Mucosa of gallbladder (tissue), 1 donor: ENCODE measurements at places on chromosomes 16 and 17. TPM values are rescaled to one million over a fixed set of nuclear protein-coding genes. Genes with fewer than 3 reads are reported as not detected.

The INCA1 gene
- total RNA-seq: 1.4 TPM

GRCh38 chr17:57860414-57860999 lies 10.7 kb upstream of the MRPS23 start:
- no peak for DNase-seq

The STAT5A gene
- 30.8 TPM for total RNA-seq

- DNase-seq: no peak
Measured at GRCh38 chr16:84884596-84885341, 65.0 kb downstream of the CRISPLD2 start.

The LUC7L3 gene
- total RNA-seq: 117 TPM

DNA sequence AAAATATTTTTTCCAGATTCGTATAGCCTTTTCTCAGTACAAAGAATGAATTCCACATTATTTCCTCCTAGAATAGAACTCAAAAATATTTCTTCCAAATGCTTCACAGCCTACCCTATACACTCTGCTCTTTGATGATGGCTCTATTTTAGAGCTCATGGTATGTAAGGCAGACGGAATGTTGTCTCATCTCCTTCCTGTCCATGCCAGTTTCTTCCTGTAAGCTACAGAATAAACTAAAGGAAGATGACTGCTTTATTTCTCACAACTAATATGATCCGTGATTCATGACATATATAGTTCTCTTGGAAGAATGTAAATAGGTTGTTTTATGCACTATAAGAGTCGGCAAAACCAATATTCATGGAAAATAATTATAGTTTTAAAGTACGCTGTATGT lies 723.1 kb downstream of the CDH11 start:
- no peak for DNase-seq

The FBXO31 gene
- total RNA-seq: 36.7 TPM

DNA sequence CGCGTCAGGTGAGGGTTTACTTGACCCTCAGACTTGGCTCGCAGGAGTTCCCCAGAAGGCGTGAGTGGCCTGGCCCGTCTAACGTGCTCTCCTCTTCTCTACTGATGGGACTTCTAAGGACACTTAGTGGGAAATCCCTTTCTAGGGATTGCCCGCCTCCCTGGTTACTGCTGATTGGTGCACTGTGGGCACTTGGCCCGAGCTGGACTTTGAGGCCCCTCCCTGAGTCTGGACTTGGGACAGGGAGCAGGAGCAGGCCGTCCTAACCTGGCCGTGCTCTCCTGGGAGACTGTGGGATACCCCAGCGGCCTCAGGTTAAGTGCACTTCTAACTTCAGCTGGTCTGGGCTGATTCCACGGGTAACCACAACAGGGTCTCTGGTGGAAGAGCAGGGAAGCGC lies 14.7 kb downstream of the IFT140 start:
- DNase-seq: no peak

DNA sequence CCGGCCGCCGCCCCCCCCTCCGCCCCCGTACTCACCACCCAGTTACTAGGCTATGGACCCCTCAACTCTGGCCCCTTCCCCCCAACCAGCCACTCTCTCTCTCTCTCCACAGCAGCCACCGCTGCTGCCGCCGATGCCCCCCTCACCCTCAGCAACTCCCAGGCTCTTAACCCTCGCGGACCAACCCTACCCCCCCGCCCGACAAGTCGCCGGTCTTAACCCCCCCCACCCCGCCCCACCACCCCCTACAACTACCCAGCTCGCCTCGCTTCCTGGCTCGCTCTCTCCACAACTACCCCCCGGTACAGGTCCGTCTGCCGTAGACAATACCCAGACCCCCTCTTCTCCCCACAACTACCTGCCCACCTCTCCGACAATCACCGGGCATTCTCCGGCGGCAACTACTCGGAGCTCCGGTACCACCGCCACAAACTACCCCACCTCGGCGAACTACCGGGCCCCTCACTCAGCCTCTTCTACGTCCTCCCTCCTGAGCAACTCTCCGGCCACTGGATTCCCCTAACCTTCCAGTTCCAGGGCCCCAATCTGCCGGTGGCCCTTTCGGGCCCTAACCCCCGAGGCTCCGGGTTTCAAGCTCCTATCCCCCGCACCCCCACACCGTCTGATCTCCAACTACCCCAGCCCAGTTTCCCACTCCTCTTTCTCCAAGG lies 702 bp downstream of the PHF23 start:
- DNase-seq: no peak

DNA sequence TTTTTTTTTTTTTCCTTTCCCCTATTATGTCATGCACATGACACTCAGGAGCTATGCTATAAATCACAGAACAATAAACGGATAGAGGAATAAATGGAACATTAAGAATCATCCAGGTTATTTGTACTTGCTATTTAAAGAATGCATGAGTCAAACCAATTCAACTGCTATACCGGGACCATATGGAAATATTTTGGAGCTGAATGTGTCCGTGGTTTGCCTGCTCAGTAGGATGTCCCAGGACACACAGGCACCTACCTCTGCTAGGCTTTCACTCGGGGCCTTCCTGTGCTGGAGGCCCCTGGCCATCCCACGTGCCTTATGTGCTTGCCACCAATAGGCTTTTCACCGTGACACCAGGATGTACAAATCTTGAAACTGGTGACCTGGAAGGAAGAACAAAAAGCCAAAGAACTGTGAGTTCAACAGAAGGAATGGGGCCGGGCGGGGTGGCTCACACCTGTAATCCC lies 15.3 kb upstream of the SEC14L1 start:
- no peak for DNase-seq

The SPN gene
- 9.0 TPM for total RNA-seq

The IL34 gene
- 3.5 TPM for total RNA-seq

DNA sequence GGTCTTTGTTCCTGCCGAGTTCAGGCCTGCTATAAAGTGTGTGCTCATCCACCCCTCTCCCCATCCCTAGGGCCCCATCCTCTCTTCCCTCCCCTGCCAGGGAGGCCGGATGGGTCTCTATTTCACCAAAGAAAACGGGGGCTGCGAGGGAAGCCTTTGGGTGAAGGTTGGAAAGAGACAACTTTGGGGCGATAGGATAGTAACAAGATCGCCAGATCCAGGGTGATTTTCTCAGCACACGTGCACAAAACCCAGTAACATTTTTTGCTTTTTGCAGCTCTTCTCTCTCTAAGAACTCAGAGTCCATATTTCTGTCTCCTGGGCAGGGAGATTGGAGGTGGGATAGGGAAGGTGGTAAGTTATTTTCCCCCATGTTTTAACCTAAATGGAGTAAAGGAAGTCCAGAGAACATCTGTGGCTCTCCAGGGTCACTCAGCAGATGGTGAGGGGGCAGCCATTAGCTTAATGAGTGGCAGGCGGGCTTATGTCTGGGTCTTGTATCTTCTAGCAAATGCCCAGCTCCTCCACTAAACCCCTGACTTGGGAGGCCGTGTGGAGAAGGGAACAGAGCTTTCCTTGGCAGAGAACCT lies 6.9 kb downstream of the CCR7 start:
- DNase-seq: no peak

The ITGB3 gene
- total RNA-seq: 10.6 TPM

GRCh38 chr17:67863624-67864247 lies 38.4 kb downstream of the BPTF start:
- no peak for DNase-seq

DNA sequence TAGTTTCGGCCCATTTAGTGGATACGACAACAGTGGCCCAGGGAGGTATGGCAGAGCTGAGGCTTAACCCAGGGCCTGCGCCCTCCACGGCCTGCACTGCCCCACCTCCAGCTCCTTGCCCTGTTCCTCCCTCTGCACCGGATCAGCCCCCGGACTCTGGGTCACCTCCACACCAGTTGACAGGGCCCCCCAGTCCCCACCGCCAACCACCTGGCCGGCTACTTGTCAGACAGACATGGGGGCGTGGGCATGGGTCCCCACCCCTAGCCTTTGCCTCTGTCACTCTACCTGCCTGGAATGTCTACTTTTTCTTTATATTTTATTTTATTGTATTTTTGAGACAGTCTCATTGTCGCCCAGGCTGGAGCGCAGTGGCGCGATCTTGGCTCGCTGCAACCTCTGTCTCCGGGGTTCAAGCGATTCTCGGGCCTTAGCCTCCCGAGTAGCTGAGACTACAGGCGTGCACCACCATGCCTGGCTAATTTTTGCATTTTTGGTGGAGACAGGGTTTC lies 3.0 kb upstream of the ACTG1 start:
- no peak for DNase-seq

- peak; percentile 80 for DNase-seq
Measured at GRCh38 chr16:66996324-66996982, 8.1 kb downstream of the CES4A start.

DNA sequence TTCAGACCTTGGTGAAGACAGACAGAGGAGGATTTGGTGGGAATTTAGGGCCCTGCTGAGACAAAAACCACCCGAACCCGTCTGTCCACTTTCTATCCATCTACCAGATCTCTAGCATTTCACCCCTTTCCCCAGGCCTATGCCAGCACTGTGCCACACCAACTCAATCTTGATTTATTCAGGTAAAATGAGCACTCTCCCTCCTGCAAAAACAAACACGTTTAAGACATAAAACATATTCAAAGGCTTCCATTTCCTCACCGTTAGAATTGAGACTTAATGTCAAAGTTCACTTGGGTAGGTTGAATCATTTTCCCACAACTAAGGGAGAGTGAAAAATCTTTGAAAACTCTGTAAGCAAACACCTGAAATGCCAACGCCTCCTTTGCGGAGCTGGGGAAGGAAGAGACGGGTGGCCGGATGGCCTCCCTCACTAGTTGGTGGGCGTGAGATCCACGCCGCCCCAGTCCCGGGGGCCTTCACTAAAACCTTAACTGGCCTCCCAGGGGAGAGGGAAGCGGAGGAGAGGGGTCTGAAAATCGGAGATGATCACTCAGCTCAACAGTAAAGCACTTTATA lies 862 bp downstream of the DCAKD start:
- DNase-seq: no peak

The SLC25A39 gene
- total RNA-seq: 140 TPM

DNA sequence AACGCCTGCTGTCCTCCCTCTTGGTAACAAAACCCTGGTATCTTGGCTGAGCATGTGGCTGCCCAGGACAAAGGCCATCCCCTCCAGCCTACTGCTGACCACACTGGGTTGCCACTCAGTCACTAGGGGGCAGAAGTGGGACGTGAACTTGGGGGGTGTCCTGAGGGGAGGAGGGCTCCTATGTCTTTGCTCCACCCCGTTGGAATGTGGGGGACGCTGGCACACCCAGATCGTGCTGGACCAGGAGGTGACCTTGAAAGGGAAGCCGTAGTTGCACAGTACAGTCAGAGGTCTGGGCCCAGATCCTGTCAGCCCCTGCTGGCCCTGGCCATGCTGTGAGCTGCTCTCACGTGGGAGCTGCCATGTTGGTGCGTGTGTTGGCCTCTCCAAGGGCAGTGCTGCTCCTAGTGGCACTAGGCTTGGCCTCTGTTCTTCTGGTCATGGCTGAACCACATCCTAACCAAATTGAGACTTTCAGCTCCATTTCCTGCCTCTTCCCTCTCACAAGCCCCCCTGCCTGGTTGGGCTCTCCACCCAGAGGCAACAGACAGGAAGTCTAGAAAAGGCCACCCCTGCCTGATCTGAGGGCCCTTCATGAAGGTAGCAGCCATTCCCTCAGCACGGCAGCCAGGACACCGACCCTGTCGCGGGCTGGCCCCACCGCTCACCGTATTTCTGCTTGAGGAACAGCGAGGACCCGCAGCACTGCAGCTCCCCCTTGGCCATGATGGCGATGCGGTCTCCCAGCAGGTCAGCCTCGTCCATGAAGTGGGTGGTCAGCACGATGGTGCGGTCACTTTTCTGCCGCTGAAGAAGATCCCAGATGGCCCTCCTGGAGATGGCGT lies 29.0 kb upstream of the RNPS1 start:
- no peak for DNase-seq
